ENCODE measurements at places on chromosomes 4 and X.

DNA sequence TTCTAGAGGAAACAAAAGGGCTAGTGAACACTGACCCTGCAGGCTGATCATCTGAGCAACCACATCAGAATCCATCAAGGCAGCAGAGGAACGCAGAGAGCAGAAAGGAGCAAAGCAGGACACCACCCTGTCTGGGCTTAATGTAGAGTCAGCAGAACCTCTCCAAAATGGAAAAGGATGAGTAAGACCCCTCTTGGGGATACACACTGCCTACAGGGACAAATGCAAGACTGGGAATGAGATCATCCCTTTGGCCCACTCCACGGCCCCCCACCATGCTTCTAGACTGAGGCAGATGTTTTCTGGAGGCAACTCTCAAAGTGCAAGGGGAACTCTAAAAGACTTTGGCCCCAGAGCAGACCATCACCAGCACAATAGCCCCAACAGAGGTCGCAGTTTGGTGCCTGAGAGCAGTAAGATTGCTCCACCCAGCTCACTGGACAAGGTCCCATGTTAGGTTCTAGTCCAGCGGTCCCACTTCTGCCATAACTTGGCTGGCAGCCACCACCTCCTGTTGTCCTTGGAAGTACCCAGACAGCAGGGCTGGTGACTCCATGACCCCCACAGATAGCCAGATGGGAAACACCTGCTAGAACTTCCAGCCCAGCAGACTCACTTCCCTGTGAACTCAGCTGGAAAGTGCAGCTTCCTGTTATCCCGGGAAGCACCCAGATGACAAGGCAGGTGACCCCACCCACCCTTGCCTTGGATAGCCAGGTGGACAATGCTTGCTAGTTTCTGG, 372.7 kb downstream of the INPP4B start:
- no peak for DNase-seq

GRCh38 chr4:78057135-78057599, at the start of gene FRAS1:
TSS of gene FRAS1 (plus strand) at chr4:78057323. CDS start at chr4:78058010, 687 bp downstream.
- peak; percentile 87 for DNase-seq

DNA sequence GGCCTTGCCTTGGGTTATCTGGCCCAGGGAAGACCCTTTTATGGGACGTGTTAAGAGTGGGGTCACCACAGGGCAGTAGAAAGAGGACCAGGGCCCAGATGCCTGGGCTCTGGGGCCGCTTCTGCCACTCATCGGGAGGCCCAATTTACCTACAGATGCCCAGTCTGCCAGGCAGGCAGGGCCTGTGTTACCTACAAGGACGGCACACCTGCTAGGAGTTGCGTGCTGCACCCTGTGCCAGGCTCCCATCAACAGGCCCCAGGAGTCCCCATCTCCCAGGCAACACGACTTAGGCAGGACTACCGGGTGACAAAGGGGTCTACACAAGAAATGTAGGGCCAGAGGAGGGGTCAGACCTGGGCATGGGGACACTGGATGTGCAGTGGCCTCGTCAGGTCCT, 34.6 kb downstream of the WDR1 start:
- DNase-seq = no peak

GRCh38 chr4:90095000-90095399, 32.2 kb upstream of the CCSER1 start:
- DNase-seq = no peak

GRCh38 chrX:111784667-111785066, 91.3 kb upstream of the TRPC5OS start:
- DNase-seq = no peak

GRCh38 chrX:42754115-42754514, 23.8 kb downstream of the PPP1R2C start:
- no peak for DNase-seq

GRCh38 chr4:167614866-167615265, 380.6 kb upstream of the SPOCK3 start:
- DNase-seq = no peak

DNA sequence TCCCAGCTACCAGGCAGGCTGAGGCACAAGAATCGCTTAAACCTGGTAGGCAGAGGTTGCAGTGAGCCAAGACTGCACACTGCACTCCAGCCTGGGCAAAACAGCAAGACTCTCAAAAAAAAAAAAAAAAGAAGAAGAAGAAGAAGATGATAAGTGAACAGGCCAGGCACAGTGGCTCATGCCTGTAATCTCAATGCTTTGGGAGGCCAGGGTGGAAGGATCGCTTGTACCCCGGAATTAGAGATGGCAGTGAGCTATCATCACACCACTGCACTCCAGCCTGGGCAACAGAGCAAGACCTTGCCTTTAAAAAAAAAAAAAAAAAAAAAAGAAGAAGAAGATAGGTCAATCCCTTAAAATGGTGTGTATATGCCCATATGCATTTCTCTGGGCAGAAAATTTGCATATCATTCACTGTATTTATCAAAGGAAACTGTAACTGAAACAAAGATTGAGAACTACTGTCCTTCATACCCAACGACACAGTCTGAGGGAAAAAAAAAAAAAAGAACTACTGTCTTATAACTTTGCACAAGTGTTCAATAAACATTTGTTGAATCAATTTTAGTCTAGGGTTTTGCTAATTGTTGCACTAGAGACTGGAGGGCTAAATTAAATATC, 2.3 kb downstream of the RFC1 start:
- no peak for DNase-seq

DNA sequence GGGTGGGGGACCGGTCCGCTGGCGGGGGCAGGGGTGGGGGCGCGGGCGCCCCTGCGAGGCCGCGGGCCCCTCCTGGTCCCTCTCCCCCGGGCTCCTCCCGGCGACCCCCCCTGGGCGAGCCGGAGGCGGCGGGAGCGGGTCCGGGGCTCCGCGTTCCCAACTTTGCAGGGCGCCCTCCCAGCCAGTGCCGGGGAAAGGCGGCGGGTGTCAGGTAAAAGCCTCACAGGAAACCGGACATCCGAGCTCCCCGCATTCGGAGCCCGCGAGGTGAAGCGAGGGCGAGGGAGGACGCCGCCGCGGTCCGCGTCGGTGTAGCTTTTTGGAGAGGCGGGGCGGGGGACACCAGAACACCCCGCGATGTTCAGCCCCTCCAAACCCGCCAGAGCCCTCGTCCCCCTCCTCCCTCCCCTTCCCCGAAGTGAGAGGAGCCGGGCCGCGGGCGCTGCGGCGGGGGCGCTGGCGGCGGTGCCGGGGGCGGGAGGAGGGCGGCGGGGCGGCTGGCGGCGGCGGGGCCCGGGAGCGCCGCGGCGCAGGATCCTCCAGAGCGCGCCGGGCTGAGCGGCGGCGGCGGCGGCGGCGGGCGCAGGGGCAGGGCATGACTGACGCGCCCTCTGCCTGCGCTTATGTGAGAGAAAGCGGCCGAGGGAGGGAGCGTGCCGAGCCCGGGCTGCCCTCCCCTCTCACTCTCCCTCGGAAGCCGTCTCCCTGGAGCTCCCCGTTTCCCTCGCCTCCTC, at the start of gene VEGFC:
Gene VEGFC, minus strand, starts transcription at position 597 of the 734 bp plus-strand sequence. CDS start 611 bp downstream, outside the sequence.
- peak; percentile 87 for DNase-seq

DNA sequence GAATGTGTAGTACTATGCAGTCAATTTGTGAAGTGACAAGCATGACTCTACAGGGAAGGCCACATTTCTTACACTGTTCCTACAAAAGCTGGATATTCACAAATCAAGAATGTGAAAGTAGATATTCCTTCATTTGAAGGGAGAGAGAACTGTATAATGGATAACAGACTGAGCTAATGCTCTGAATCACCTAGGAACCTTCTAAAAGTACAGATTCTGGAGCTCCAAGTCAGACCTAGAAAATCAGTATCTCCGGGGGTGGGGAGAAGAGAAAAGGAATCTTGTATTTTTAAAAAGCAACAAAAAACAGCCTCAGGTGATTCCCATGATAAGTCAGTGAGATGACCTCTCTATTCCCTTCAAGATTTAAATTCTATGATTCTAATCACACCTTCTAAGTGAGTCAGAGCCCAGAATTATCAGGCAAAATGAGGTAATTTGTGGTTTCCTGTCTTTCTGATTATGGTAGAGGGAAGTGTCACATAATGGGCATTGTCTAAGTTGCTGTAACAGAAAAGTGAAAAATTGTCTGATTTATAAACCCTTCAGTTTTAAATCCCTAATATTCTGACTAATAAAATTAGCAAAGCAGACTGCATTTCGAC, 80.9 kb downstream of the IL21 start:
- DNase-seq = no peak

DNA sequence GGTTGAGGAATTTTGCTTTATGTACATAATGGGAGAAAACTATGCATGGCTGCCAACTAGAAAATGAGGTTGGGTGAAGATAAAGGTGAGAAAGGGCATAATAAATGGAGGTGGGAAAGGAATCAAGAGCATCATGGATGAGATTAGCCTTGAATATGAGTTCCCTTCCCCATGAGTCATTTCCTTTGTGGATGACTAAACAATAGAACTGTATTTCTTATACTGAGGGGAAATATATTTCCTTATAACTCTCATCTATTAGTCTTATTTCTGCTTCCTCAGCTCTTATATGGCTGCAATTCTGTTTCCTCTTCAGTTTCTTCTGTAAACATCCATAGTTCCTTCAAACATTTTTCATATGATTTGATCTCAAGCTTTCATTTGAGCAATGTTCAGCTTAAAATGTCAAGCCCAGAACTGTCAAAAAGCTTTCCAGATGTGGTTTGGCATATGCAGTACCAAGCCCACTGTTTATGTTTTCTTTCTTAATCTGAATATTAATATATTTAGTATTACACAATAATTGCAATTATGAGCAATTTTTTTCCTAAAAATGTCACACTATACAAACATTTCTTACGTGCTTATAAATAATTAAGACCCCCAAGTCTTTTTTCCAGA, 100.7 kb upstream of the GRPR start:
- no peak for DNase-seq

DNA sequence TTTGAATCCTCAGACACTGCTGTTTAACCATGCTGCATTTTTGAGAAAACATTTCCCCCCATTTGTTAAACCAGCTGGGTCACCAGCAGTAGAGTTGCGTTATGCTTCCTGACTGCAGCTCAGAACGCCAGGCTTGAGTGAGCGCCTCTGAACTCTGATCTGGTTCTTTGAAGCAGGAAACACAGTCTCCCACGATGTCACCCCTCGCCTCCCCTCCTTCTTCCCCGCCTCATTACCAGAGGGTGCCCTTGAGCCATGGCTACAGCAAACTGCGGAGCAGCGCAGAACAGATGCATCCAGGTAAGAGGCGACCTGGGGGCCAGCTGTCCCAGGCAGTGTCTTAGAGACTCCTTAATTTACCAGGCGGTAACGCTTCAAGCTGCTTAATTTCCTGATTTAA, 78.4 kb downstream of the REPS2 start:
- DNase-seq = peak; percentile 76

DNA sequence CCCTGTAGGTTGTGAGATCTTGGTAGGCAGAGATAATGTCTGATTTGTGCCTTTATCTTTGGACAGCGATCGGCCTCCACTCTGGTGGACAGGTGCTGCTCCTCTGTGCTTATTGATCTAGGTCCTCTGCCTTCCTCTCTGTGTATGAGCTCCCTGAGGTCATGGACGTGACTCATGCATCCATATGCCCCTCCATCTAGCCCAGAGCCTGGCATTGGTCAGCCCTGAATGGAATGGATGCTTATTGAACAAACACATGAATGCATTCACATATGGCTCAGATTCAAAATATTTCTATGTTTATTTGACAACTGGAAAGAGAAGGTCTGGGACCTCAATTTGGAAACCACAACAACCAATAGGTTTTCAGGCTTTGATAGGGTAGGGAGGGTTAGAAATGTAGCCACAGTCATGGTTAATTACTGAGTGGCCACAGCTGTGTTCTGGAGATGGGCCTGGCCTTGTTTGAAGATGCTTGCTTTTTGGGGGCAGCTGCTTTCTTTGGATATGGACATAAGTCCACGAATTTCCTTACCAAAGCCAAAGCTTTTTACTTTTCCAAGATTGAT, 76.2 kb downstream of the SEL1L3 start:
- no peak for DNase-seq

DNA sequence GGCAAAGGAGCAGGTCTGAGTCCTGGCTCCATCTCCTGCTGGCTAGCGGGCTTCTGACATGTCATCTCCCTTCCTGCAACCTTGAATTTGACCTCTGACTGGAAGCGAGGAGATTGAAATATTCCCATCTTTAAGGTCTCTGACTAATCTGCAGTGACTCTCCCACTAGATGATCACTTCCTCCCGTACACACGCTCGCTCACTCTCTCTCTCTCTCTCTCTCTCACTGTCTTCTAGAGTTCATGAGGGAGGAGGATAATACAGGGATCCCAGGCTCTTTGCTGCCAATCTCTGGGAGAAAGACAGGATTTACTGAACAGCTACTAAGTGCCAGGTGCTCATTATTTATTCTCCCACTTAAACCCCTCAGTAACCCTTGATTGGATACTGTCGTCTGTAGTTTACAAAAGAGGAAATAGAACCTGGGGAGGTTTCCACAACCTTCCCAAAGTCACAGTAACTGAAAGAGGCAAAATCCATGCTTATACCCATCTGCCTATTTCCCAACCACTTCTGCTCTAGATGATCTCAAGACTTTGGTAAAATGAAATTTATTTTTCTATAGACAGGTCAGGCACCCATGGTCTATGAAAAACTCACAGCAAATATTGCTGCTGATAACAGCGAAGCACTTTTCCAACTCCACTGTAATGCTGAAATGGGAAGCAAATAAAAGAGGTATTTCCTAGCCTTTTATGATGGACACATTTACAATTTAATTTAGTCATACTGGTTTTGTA, 193.5 kb upstream of the C1QTNF7 start:
- DNase-seq = no peak

DNA sequence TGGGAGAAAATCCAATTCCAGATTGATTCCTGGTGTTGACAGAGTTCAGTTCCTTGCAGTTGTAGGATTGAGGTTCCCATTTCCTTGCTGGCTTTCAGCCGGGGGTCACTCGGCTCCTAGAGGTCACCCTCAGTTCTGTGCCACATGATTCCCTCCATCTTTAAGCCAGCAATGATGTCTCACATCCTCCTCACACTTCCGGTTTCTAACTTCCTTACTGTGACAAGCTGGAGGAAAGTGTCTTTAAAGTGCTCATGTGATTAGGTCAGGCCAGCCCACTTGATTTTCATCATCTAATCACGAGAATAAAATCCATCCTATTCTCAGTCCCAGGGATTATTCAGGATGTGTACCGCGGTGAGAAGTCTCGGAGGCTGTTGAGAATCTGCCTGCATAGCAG, 19.4 kb upstream of the SMIM31 start:
- no peak for DNase-seq

DNA sequence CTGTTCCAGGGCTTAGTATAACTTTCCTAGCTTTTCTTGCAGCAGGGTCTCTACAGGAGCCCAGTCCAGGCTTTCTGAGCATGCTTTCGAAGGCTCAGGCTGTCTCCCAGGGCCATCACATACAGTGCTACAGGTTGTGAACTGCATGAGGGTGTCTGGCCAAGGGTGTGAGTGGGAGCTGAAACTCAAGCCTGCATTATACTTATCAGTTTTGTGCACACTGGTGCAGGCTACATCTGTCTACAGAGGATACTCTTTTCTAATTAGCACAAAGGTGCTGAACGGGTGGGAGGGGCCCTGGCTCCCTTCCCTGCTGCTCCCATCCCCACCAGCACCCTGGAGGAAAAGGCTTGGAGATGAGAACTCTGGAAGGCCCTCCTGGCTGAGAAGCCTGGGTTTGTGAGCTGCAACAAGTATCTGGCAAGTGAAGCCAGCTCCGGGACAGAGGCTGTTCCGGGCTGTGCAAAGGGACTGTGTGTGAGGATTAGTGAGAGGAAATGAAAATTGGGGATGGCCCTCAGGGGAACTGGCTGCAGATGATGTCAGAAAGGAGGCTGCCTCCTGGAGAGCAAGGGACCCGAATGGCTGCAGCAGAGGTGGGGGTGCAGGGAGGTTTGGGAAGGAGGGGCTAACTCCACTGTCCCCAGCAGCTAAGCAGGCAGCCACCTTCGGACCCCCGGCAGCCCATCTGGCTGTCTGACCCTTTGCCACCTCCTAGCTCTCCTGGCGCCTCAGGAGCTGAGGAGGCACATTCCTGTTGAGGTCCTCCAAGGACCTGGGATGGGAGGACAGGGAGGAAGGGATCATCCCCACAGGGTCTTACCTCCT, 68.5 kb downstream of the EFNB1 start:
- no peak for DNase-seq

All from endodermal cell (in vitro differentiated cells).